Stimulated activated CD8-positive, alpha-beta memory T cell treated with anti-CD3 and anti-CD28 coated beads, Interleukin-4, amount 100 ng/mL, for 4 hours (primary cell): ENCODE measurements at places on chromosomes 5 and 9.

- DNase-seq: no peak
Observed at GRCh38 chr9:135409286-135410200, 70.0 kb upstream of the PPP1R26 start.

DNA sequence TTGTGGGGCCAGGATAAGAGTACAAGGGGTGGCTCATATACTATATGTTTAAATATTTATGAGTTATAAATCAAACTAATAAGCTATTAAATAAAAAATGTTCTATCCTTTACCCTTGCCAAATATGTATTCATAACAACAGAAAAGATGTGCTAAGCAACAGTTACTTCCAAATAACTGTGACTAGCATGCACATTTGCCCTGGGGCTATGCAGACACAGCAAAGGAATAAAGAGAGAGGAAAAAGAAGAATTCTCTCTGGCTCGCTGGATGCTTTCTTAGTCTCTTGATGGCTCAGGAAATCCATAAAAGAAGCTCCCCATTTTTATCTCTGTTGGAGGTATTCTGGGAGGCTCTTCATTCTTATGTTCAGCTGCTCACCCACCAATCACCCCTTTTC, 182.4 kb upstream of the ATP10B start:
- DNase-seq: no peak

DNA sequence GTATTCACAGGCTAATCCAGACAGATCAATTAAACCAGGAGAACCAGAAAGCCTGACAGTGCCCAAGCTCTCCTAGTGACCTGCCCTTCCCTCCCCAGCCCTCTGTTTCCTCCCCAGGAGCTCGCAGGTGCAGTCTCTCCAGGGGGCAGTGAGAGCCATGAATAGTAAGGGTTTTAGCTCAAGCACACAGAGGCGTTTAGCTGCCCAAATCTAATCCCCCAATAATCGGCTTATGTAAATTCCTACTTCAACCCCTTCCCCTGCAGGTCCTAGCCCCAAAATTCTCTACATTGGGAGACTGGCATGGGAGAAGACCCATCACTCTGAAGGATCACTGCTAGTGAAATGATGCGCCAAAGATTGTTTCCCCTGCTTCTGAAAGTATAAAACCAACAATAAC, 10.5 kb upstream of the TAL2 start:
- no peak for DNase-seq

GRCh38 chr5:57524348-57525060, 41.9 kb upstream of the ACTBL2 start:
- DNase-seq: no peak

DNA sequence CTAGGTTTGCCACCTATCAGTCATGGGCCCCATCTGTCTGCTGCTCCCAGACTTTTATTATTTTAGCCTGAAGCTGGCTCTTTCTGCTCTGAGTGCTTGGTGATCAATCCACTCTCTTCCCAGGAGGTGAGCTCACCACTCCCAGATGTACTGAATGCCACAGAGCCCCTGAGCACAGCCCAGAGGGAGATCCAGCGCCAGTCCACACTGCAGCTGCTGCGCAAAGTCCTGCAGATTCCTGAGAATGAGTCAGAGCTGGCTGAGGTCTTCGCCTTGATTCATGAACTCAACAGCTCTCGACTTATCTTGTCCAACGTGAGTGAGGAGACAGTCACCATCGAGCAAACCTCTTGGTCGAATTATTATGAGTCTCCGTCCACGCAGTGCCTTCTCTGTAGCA, 36.0 kb downstream of the HMGXB3 start:
- DNase-seq: no peak

DNA sequence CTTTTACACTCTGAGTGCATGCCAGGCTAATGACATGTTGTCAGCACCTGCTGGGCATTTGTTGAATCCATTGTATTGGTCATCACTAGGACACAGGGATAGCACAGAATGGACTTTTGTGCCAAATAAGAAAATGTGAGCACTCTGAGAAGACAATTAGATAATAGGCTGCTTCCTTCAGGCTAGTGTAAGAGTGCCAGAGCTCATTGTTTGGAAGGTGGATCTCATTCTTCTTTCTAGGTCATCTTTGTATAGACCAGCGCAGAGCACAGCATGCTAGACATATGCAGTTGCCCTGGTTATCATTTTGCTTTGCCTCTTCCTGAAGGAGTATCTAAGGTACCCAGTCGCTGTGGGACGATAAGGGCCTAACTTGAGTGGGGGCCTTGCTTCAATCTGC, 493.4 kb upstream of the COX7C start:
- DNase-seq: no peak
